T-helper 2 cell treated with Interferon-gamma antibody and Interleukin-4, amounts not matched to agents 100 ng/mL and 5 ng/mL, for 36 hours (primary cell): ENCODE measurements at places on chromosomes 3 and 15. TPM values are rescaled to one million over a fixed set of nuclear protein-coding genes. Genes with fewer than 3 reads are reported as not detected.

Gene ITIH3
- not detected in 2 replicates for total RNA-seq

Gene HESX1
- 0.68 and 1.1 TPM in 2 replicates for total RNA-seq

Gene DNAJA4
- 39.2 and 39.5 TPM in 2 replicates for total RNA-seq

Gene SLC24A5
- not detected in 2 replicates for total RNA-seq

Gene ITGA11
- 0.64 and 1.0 TPM in 2 replicates for total RNA-seq

Gene PLIN1
- 0.07 TPM in 1 of 2 replicates, not detected in the other for total RNA-seq

Gene LRRC31
- not detected in 2 replicates for total RNA-seq

Gene ITPKA
- 0.91 and 0.93 TPM in 2 replicates for total RNA-seq

Gene PAQR5
- total RNA-seq: not detected in 2 replicates

Gene TGM5
- total RNA-seq: 0.09 and 0.11 TPM in 2 replicates

Gene TNFAIP8L3
- total RNA-seq: 0.18 and 0.23 TPM in 2 replicates

Gene IL17RD
- 0.02 TPM in 1 of 2 replicates, not detected in the other for total RNA-seq

Gene UBA3
- 114 TPM in 2 replicates for total RNA-seq

Gene NR2F2
- not detected in 2 replicates for total RNA-seq

Gene C3orf18
- total RNA-seq: 44.3 and 45.1 TPM in 2 replicates

Gene PLSCR5
- total RNA-seq: not detected in 2 replicates
